ENCODE measurements at places on chromosomes 11 and 22.

DNA sequence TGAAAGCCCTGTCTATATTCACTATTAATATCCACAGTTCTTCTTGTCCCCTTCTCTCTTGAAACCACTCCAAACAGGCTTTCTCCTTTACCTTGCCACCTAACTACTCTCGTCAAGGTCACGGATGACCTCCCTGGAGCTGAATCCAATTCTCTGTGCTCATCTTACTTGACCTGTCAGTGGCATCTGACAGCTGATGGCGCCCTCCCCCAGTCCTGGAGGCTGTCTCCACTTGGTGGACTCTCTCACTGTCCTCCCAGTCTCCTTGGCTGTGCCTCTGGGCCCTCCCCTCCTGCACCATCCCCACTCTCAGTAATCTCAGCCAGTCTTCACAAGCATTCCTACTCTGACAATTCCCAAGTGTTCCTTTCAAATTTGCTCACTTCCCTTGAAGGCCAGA, 8.7 kb downstream of the TNKS1BP1 start:
- no peak for DNase-seq

DNA sequence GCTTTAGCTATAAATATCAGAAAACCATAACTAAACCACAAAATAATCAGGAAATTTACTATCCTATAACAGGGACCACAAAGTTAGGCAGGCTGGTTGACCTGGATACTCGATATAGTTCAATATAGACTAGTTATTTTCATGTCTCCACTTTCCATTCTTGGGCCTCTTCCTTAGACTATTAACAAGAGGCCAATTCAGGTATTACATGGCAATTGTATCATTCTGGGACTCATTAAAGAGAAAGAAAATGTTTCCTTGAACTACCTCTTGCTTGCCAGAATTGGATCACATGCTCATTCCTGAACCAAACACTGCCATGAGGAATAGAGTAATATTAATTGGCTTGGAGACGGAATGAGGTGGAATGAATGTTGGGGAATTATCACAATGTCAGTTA, 76.0 kb downstream of the EIF3M start:
- DNase-seq: no peak

GRCh38 chr11:2444821-2445745, at the start of gene KCNQ1:
Gene KCNQ1, plus strand, starts transcription at chr11:2445008. Its CDS starts 91 bp downstream, at chr11:2445099.
- no peak for DNase-seq

DNA sequence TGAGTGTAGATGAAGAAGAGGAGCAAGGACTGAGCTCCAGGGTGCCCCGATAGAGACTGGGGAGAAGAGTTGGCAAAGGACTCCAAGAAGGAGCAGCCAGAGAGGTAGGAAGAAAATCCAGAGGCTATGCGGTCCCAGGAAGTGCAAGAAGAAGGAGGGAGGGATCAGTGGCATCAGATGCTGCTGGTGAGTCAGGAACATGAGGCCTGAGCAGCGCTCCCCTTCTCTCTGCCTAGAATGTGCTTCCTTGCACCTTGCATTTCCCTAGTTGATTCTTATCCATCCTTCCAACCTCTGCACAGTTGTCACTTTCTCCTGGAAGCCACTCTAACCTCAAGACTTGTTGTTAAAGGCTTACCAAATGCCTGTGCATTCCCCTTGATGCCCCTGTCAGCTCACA, 21.3 kb downstream of the KCNC1 start:
- no peak for DNase-seq

DNA sequence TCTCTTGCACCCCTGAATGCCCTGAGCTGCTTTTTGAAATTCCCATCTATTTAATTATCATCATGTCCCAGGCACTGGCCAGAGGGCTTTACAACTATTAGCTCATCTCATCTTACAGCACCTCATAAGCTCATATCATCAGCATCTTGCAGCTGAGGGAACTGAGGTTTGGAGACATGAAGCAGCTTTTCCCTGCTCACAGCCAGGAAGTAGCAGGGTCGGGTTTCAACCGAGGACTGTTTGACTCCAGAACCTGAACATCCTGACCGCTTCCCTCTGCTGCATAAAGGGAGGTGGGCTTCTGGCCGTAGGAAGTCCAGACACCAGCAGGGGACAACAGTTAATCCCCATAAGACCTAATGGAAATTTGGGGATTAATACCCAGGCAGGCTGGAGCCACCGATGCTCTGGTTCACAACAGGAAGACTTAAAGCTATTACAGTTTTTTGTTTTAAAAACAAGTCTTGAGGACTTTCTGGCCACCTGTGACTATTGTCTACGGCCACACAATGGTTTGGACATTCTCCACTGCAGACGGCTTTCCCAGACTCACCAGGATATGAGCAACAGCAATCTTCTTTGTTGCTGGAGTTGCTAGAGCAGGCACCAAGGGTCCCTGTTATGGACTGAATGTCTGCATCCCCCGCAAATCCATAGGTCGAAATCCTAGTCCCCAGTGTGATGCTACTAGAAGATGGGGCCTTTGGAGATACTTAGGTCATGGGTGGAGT, 47.4 kb downstream of the CHST1 start:
- DNase-seq: no peak

- DNase-seq: no peak
Observed at GRCh38 chr11:1459764-1460395, 26.7 kb downstream of the MOB2 start.

DNA sequence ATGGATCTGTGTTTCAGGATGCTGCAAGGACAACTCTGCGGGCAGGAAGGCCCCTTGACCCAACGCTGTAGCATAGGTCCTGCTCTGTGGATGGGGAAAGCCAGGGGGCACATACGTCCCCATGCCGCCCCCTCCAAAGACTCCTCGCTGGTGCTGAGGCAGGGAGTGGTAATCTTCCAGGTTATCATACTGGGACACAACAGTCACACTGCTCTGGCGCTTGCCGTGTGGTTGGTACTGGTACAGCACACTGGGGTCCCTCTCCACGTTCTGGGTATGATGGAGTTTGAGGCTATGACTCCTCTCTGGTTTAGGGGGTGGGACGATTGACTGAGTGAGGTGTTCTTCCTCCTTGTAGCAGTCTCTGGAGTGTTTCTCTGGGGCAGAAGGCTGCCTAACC, 26.2 kb upstream of the TP53AIP1 start:
- no peak for DNase-seq

- peak; percentile 25 for DNase-seq
Observed at GRCh38 chr11:19187114-19187832, 14.5 kb downstream of the CSRP3 start.

GRCh38 chr22:40463683-40464082, 93.3 kb downstream of the SGSM3 start:
- no peak for DNase-seq

- DNase-seq: no peak
Observed at GRCh38 chr11:64690235-64690634, 32.8 kb downstream of the NRXN2 start.

DNA sequence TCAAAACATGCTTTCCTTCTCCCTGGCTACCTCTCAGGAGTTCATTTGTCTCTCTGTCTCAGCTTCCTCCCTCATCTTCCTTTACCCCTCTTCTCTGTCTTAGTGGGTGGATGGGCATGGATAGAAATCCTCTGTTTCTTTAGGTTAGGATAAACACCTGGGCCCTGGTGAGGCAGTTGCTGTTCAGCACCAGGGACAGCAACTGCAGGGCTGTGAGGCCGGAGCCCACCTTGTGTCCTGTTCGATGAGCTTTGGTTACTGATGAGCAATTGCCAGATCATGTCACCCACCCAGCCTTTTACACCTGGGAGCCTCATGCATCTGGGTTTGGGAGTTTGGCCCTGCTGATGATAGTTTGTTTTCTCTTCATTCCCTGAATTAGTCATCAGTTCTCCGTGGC, 6.1 kb upstream of the CRYBB3 start:
- no peak for DNase-seq

GRCh38 chr11:65021003-65021402, 6.2 kb upstream of the SNX15 start:
- DNase-seq: no peak

GRCh38 chr11:121029153-121029552, 5.3 kb downstream of the TBCEL start:
- no peak for DNase-seq

DNA sequence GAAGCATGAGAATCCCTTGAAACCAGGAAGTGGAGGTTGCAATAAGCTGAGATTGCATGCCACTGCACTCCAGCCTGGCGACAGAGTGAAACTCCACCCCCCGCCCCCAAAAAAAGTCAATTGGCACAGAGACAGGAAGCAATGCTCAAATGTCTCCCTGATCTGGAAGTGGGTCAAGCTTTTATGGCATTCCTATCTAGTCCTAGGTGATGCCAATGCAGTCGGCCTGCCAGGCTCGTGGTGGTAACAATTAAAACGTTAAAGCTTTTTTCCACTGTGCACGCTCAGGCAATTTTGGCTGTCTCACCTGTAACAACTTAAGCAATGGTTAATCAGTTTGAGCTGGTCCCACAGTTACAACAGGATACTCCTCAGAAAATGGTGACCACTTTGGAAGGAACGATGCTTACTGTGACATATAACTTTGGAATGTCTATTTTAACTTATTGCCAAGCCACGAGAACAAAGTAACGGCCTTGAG, 18.9 kb upstream of the PISD start:
- peak; percentile 55 for DNase-seq

DNA sequence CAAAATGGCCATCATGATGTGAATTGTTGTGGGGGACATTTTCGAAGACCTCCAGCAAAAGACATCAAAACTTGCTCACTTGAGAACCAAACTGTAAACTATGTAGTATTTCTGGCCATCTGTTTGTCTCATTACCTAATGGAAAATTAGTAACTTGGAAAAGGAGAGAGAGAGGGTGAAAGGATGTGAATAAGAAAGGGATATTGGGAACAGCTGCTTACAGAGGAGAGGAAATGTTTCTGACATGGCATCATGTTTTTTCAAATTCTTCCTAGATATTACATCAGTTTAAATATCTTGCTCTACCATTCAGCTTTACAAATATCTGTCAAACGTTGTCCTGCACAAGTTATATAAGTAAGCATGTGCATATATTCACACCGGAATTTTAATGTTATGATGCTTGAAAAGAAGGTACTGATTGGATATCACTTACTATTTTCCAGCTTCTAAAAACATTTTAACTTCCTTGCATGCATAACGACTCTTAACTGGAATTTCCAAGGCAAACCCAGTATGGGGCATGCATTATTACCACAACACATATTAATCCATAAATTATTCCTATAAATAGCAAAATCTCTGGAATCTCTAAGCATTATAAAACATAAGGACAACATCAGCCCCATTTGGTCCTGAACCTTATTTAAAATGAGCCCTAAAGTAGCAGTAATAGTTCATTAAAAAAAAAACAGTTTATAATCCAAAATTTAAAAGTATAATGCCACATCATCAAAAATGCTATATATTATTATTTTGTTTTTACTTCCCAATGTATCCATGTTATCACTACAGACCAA, 20.0 kb downstream of the GUCY1A2 start:
- DNase-seq: no peak

- DNase-seq: peak; percentile 79
Observed at GRCh38 chr11:67508486-67509121, 642 bp upstream of the CDK2AP2 start.

DNA sequence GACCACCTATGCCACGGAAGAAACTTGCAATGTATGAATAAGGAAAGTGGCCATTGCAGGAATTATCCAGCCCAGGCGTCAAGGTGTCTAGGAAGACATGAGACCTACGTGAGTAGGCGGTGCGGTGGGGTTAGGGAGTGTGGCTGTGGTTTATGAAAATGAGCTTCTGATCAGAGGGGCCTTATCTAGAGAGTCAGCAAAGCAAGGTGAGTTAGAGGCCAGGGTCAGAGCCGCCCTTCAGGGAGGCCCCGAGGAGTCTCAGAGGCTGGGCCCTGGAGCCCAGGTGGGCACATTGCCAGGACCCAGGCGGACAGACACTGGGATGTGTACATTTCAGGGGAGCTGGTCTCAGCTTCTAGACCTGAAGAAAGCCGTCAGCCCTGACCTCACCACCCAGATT, 13.8 kb upstream of the LINC01488 start:
- DNase-seq: no peak

DNA sequence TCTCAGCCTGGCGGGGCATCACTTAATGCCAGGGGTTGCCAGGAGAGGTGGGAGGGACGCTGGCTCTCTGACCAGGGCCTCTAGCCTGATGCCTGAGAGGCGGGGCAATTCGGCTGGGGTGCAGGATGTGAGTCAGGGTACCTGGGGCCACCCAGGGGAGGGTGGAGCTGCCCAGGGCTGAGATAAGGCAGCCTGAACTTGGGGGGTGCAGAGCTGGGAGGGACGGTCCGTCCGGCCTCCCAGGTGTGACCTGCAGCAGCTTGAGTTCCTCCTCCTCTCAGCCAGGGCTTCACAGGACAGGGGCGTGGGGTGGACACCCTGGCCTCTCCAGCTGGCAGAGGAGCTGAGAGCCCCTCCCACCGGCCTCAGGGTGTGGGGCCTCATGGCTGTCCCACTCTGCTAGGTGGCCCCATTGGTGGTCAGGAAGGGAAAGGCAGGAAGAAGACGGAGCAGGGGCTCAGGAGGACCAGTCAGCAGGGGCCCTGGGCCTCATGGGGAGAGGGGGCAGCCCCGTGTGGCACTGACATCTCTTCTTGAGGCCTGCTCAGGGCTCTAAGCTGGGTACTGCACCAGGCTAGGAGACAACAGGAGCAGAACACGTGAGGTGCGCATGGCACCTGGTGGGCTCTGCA, 942 bp upstream of the RPS6KA4 start:
- peak; percentile 83 for DNase-seq

DNA sequence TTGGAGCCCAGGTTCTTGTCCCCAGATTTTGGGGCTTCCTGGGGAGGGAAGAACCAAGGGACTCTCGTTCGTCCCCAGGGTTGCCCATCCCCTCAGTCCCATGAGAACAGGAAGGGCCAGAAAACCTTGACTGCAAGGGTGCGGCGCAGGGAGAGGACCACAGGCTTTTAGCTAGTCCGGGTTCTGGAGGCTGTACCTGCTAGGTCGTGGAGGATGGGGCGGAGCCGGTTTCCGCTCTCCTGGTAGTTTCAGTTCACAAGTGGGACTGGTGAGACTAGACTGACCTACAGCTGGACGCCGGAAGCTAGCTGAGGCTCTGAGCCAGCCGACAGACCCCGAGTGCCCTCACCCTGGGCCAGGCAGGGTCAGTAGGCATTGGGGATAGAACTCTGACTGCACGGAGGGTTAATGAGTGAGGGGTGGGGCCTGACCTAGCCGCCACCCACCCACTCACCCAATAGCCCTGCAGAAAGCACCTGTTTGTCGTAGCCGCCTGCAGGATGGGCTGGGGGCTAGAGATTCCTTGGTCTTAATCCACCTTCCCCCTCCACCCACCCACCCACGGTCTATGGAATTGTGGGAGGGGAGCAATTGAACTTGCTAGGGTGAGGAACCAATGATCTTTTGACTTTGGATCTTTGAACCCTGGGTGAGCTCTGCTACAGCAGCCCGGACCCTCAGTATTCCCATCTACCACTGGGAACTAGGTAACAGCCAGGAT, 1.5 kb downstream of the MAFF start:
- peak; percentile 51 for DNase-seq

Data from bronchial epithelial cell (primary cell).